ENCODE measurements at places on chromosomes 2 and 18.

DNA sequence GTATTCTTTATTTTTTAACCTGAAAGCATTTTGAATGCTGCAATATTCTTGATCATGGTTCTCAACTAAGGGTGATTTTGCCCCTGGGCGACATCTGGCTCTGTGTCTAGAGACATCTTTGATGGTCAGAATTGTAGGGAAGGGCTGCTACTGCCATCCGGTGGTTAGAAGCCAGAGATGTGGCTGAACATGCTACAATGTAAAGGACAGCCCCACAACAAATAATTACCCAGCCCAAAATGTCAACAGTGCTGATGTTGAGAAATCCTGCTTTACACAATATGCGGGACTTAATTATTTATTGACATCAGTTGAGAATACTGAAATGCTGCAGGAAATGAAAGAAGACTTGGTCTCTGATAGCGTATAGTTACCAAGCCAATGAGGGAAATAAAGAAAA, 37.5 kb upstream of the SERPINB2 start:
- DNase-seq = no peak

- DNase-seq = no peak
Measured at GRCh38 chr2:141455877-141456276, 674.9 kb downstream of the LRP1B start.

GRCh38 chr2:211737282-211737681, 801.3 kb downstream of the ERBB4 start:
- DNase-seq = no peak

GRCh38 chr2:28430788-28431418, 38.2 kb downstream of the FOSL2 start:
- no peak for DNase-seq

- no peak for DNase-seq
Measured at GRCh38 chr2:60472663-60473289, 80.7 kb downstream of the BCL11A start.
